ENCODE measurements at places on chromosomes 3 and 15.

DNA sequence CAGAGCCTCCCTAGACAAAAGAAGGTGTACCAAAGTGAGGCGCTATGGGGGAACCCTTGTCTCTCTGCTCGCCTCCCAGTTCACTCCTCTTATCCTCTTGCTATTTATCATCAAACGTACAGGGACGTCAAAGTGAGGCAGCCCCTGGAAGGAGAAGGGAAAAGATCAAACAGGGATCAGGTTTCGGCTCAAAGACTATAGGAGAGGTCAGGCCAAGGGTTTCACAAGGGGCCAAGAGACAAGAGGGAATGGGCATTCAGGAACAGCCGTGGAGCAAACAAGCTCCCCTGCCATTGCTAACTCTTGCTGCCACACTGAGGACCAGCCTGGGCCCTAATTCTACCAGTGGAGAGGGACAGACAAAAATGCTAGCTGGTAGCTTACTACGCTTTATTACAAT is 168.7 kb downstream of the GREM1 start:
- DNase-seq: no peak

DNA sequence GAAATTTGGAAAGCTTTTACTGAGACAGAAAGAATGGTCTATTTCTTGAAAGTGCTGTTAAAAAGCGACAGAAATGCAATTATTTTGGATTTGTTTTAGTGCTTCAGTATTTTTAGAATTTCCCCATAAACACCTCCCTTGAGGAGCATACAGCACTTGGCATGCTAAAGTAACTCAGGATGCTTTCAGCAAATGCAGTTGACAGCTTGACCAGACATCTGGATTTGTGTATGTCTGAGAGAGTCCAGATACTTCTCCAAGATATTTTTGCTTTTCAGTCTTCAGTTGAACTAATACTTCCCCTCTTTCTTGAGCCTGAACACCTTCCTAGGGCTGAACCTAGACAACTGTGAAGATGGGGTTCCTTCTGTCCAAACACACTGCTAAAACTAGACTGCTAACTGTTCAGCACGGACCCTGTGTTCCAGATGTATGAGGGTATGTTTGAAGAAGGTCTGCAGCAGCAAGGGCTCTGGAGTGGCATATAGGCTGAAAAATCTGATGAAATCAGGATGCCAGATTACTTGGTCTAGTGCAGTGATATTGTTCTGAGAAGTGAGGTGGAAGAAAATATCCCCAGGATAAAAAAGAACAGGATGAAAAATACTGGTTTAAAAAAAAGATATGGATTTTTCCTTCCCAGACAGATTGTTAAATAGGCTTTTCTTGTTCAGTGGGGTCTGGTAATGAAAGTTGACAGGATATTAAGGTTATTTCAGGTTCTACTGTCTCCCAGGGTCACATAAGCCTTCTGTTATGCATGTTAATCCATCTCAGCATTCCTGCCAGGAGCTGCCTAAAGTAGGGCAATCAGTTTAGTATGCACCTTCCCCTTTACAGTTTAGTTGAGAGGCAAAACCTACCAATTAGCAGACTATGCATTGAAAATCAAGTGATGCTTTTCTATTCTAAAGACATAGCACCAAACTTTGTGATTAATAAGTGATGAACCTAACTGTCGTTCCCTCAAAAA is 516.9 kb upstream of the TBL1XR1 start:
- DNase-seq: no peak

GRCh38 chr15:38059665-38060064 is 125.2 kb downstream of the TMCO5A start:
- DNase-seq: no peak

- DNase-seq: no peak
Measured at GRCh38 chr3:89392991-89393390, 285.6 kb downstream of the EPHA3 start.

DNA sequence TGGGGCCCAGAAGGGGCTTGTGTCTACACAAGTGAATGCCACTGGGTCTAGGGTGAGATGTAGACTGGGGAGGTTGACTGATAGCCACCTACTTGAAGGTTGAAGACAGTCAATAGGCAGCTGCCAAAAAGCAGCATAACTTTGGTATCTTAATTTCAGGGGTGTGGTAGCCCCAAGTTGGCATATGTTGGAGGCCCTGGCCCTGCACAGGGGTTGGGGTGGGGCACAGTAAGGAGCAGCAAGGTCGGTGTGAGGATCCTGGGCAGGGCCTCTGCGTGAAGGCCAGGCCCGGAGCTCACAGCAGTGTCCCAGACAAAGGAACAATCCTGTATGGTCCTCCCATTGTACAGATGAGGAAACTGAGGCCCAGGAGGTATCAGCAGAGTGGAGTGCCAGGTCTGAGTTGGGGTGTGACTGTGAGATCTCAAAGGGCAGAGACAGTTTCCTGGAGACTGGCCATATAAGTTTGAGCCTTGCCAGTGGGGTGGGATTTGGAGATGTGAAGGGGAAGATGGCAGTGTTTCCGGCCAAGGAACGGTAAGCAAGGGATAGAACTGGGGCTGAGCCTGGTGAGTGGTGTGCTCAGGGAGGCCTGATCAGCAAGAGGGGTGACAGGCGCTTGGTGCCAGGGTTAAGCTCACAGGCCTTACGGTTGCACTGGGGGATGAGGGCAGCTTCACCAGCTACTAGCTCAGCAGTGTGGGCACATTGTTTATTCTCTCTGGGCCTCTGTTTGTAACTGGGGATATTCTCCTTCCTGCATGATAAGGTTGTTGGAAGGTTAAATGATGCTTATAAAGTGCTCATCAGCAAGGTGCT is 1.7 kb downstream of the KLHL40 start:
- no peak for DNase-seq

DNA sequence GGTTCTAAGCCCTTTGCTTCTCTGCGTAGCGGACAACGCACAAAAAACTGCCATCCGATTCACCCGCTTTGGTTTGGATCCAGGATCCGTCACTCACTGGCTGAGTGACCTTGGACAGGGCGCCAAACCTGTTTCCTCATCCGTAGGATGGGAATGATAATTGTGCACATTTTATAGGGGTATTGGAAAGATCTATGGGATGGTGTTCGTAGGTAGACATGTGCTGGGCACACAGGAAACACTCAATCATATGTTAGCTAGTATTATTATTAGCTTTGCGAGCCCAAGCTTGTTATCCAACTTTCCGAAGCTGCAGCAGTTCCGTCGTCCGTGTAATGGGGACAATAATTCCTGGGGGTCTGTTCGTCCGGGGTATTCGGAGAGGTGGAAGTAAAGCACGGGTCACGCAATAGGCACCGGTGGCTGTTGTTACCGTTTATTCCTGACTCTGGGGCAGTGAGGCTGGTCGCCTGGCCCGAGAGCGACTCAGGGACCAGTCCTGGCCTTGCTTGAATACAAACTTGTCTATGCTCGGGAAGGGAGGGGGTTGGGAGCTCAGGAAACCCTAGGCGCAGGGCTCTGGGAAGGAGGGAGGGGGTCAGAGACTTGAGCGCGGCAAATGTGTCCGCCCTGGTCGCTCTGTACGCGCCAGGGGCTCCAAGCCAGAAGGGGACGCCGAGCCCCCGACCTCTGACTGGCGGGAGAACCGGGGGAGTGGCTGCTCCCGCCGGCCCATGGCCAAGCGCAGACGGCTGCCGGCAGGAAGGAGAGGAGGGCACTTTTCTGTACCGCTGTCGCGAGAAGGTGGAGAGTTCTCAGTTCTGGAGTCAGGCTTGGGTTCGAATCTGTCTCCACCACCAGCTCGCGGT is 1.3 kb downstream of the SPSB4 start:
- no peak for DNase-seq

- peak; percentile 22 for DNase-seq
Measured at GRCh38 chr15:74179101-74179841, 5.8 kb downstream of the ISLR start.

DNA sequence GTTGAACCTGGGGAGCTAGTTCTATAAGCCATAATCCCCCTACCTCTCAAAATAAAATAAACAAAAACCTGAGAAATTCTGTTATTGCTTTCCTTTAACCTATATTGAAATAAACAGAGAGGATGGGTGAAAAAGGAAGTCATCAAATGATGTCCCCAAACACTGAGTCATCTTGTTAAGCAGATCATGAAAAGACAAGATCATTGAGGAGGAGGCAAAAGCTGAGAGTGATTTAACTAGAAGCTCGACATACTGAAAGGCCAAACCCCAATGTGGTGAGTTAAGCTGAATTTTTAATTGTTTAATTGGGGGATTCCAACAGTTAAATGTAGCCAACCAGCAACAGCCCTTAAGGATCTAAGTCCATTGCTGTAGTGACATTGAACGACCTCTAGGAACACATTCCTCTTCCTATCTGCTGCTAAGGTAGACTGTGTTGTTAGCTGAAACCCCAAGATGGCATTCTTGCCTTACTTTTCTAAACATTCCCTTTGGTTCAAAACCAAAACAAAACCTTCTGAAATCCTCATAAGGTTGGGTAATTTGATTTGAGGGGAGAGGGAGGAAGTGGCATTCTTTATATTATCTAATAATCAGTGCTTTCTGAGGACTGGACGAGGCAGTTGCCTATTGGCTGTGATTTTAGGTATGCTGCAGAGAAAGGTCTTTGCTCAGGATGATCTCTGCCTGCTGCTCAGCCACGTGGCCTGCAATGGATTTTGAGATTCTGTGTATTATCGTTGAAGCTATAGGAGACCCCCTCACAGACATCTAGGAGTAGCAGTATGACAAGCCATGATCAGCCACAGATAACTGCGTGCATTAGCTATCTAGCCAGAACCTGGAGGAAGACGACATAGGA is 62.7 kb upstream of the BNIP2 start:
- no peak for DNase-seq

GRCh38 chr3:134307425-134307824 is 56.8 kb upstream of the RYK start:
- DNase-seq: no peak

GRCh38 chr15:27123808-27124207 is 152.8 kb downstream of the GABRG3 start:
- DNase-seq: no peak

- peak; percentile 18 for DNase-seq
Measured at GRCh38 chr15:60590935-60591495, 112.1 kb upstream of the ICE2 start.

DNA sequence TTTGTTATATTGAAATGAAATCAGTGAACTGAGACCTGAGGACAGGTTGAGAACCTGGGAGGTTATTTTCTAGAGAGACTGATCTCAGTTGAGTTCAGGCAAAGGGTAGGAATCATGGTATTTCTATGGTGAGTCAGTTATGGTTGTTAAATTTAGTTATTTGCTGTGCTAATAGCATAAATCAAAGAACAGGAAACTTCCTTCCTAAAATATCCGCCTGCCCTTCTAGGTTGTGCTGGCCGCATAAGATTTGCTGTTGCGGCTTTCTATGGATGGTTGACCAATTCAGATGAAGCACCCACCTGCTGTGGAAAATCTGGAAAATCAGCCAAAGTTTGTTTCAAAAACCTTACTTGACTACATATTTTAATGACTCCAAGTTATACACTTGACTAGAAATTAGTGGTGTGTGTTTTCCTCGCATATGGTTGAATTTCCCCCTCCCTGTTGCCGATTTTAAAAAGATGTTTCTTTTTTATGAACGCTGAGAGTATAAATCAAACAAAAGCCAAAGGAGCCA is 52.6 kb downstream of the PLCL2 start:
- DNase-seq: no peak

GRCh38 chr3:147807776-147808175 is 398.6 kb downstream of the ZIC1 start:
- no peak for DNase-seq

GRCh38 chr3:160331127-160331937 is 67.7 kb downstream of the IFT80 start:
- DNase-seq: no peak

- DNase-seq: no peak
Measured at GRCh38 chr3:88019024-88019423, 39.8 kb downstream of the CGGBP1 start.

All from anterior cingulate cortex (tissue), 58 donors.